K562 (cell line): ENCODE measurements at places on chromosomes 1 and 21.
A peak's percentile ranks its signal among the peaks of the same experiment; 100 is the strongest.

GRCh38 chr1:165635329-165635728 is 4.3 kb downstream of the MGST3 start:
- DNase-seq: no peak

DNA sequence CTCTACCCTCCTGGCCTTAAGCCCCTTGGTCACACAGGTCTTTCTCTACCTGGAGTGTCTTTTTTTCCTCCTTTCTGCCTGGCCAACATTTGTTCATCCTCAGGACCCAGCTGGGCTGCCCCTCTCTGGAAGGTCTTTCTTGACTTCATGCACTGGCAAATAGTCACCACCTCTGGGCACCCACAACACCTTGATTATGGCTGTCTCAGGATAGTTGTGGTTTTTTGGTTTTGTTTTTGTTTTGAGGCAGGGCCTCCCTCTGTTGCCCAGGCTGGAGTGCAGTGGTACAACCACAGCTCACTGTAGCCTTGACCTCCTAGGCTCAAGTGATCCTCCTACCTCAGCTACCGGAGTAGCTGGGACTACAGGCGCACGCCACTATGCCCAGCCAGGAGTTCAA is 10.8 kb downstream of the RPS6KA1 start:
- DNase-seq: no peak

DNA sequence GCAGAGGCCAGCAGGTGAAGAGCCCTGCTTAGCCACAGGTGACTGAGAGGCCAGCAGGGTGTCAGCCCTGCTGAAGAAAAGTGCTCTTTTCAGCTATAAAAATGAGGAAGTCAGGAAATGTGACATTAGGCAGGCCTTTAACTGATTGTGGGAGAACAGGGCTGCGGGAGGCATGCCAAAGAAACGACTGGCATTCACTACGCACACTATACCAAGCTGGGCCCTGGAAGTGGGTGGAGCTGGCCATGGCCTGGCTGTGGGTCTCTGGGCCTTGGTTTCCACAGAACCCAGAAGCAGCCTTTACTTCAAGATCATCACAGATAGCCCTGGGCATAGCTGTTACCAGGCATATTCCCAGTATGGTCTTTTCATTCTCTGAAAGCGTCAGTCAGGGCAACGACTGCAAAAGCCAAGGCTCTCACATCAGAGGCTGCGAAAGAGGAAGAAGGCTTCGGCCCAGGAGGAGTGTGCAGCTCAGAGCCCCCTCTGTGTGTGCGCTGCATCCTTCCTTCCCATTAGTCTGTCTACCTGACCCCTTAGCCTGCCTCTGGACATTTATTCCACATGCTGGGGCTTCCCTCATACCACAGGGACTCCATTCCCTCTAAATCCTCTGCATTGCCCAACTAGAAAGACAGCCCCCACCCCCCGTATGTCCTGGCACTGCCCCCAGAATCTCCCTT is 14.3 kb downstream of the SLC2A1 start:
- DNase-seq: no peak

DNA sequence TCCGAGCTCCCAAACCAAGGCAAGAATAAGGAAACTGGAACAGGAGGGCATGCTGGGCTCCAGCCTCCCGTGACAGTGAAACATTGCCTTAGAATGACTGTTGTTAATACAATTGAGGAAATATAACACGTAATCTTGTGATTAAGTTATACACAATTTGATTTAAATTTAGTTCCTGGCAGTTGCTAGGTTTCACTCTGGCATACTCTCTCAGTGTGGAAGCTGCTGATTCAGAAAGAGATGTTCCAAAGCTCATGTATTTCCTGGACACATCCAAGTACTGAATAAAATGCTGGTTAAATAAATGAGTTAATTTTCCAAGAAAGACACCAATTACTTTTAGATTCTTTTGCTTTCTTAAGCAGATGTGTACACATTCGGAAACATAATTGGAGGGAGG is 176.1 kb downstream of the GRIK1 start:
- no peak for DNase-seq

- no peak for DNase-seq
These were observed 2.8 kb upstream of the CASQ2 start for GRCh38 chr1:115771094-115771846.

DNA sequence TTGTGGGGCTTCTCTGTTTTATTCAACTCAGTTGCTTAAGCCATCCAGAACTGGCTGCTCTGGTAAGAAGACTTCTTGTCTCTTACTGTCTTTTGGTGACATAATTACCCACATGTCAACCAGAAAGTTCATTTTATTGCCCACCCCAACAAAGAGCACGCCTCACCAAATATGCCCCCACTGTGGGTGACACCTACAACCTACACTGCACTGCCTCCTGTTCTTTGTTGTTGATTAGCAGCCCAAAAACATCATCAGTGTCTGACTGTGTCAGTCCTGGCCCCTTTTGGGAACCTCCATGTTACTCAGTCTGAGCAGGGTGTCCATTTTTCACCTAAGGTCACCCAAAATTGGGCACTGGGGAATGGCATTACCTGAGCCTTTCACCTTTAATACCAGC is 49.3 kb downstream of the ZNF678 start:
- no peak for DNase-seq

DNA sequence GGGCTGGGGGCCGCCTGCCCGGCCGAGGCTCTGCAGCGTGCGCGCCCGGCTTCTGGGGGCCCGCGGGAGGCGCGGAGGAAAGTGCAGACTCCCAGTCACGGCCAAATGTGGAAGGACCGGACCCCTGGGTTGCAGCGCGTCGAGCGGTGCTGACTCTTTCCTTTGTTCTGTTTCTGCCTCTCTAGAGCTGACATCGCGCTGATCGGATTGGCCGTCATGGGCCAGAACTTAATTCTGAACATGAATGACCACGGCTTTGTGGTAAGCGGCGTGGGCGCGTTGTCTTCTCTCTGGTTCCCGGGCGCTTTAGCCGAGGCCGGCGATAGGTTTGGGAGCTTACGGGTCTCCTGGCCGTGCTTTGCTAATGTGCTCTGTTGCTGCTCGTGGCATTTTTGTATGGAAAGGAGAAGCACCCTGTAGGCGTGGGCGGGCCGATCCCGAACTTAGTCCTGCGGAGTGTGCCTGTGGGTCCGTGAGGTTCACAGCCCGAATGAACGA is 629 bp downstream of the PGD start:
- no peak for DNase-seq

- no peak for DNase-seq
These were observed 65.7 kb downstream of the NVL start for GRCh38 chr1:224264321-224264720.

- no peak for DNase-seq
These were observed 6.1 kb downstream of the FLVCR1 start for GRCh38 chr1:212864201-212864600.

DNA sequence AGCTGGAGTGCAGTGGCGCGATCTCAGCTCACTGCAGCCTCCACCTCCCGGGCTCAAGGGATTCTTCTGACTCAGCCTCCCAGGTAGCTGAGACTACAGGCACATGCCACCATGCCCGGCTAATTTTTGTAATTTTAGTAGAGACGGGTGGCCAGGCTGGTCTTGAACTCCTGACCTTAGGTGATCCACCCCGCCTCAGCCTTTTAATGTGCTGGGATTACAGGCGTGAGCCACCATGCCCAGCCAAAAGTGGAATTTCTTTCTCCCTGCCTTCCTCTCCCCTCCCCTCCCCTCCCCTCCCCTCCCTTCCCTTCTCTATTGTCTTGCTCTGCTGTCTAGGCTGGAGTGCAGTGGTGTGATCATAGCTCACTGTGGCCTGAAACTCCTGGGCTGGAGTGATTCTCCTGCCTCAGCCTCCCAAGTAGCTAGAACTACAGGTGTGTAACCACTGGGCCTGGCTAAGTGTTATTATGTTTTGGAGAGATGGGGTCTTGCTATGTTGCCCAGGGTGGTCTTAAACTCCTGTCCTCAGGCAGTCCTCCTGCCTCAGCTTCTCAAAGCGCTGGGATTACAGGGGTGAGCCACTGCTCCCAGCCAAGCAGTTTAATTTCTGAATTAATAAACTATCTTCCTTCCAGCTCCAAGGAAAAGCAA is 10.0 kb upstream of the MACF1 start:
- DNase-seq: no peak

DNA sequence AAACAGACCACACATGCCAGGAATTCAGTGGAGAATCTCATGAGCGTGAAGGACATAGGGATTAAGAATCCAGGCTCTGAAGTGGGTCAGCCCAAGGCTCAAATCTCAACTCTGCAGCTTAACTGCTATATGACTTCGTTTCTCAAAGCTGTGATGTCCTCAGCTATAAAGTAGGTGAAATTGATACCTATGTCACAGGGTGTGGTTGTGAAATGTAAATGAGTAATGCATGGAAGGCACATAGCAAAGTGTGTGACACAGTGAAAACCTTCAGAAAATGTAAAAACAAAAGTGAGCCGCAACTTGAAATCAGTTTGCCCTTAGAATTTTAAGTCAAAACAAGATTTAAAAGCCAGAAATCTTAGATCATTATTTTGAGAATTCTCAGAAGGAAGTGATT is 145.7 kb upstream of the PRMT6 start:
- DNase-seq: no peak

- DNase-seq: no peak
These were observed 3.9 kb upstream of the DENND2D start for GRCh38 chr1:111204201-111204982.

- no peak for DNase-seq
These were observed 63.7 kb upstream of the WNT4 start for GRCh38 chr1:22206551-22207125.

- no peak for DNase-seq
These were observed 294.1 kb downstream of the SIPA1L2 start for GRCh38 chr1:232335741-232336293.

DNA sequence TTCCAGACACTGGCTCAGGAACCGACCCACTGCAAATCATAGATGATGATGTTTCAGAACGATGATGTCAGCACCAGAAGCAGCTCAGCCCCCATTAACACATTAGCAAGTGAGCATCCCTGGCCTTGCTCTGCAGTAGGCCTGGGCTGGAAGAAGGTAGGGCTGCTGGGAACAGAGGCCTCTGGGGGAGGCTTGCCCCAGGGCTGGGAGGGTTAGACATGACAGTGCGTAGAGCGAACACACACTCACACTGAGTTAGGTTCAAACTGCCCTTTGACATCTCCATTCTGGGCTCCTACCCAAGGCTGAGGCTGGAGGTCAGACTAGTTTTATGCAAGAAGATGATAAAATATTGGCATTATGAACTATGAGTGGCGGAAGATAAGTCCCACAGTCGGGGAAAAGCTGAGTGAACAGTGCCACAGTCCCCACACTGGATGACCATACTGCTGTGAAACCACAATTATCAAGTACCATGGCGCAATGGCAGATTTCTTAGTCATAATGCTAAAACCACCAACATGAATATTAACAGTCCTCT is 91.1 kb downstream of the DMRTB1 start:
- no peak for DNase-seq

- DNase-seq: no peak
These were observed 68.8 kb downstream of the MAB21L3 start for GRCh38 chr1:116179964-116180363.

GRCh38 chr1:45152126-45152525 is 54.3 kb downstream of the ZSWIM5 start:
- no peak for DNase-seq

- DNase-seq: peak; percentile 93
These were observed at the start of gene HNRNPU for GRCh38 chr1:244864253-244865027. Gene HNRNPU (minus strand): TSS chr1:244864543. CDS start chr1:244864307, 236 bp downstream.

GRCh38 chr1:239943761-239944160 is 147.9 kb upstream of the FMN2 start:
- DNase-seq: no peak

GRCh38 chr1:61244114-61244513 is 161.8 kb downstream of the NFIA start:
- DNase-seq: no peak

DNA sequence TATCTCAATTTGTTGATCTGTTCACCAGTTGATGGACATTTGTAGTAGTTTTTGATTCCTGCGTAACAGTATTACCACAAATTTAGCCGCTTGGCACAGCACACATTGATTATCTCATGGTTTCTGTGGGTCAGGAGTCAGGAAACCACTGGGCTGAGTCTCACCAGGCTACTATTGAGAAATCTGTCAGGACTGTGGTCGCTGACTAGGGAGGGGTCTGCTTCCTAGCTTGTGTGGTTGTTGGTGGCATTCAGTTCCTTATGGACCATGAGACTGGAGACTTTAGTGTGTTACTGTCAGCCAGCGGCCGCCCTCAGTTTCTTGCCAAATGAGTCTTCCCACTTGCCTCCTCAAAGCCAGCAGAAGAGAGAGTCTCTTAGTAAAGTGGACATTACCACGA is 9.8 kb downstream of the PEX14 start:
- no peak for DNase-seq

DNA sequence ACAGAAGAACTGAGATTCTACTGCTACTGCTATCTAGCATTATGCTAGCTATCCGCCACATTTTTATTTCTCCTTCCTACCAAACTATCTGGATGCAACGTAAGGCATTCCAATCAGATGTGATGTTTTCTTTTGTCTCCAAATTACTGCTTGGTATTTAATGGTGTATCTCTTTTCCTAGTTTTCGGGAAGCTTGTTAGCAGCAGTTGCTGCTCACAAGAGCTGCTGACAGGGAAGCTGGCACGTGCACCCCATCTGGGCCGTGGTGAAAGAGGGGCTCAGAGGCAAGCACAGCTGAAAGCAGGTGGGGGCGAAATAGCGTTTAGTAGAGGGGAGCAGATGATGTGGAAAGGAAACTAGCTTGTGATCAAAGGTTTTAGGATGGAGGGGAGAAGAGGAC is 57.3 kb downstream of the JAK1 start:
- no peak for DNase-seq

DNA sequence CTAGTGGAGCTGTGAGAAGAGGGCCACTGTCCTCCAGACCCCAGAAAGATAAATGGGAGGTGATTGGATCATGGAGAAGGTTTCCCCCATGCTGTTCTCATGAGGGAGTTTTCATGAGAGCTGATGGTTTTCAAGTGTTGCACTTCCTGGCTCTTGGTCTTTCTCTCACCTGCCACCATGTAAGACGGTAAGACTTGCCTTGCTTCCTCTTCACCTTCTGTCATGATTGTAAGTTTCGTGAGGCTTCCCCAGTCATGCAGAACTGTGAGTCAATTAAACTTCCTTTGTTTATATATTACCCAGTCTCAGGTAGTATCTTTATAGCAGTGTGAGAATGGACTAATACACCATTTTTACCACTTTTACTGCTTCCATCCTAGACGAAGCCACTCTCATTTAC is 27.6 kb downstream of the GPR88 start:
- no peak for DNase-seq

GRCh38 chr1:2382621-2383361 is 8.6 kb downstream of the MORN1 start:
- DNase-seq: peak; percentile 73

DNA sequence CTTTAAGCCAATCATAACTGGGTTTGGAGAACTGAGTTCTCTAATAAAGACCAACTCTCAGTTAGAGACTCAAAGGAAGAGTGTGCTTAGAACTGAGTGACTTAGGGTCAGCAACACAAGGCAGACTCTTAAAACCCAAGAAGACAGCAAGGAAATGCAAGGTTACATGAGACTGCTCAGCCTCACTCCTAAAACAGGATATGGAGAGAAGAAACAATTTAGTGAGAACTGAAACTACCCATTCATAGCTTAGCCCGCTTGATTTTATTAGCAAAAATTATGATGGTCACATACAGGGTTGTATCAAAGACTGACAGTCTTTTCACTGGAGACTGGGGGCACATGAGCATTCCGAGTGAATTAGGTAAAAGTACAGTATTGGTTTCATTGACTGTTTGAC is 78.9 kb upstream of the DMRTA2 start:
- DNase-seq: no peak
